ENCODE measurements at places on chromosomes 13 and 19.

- no peak for DNase-seq
Measured at GRCh38 chr13:102626928-102627327, 30.1 kb downstream of the TPP2 start.

- no peak for DNase-seq
Measured at GRCh38 chr19:41530184-41530534, 45.8 kb upstream of the CEACAM21 start.

DNA sequence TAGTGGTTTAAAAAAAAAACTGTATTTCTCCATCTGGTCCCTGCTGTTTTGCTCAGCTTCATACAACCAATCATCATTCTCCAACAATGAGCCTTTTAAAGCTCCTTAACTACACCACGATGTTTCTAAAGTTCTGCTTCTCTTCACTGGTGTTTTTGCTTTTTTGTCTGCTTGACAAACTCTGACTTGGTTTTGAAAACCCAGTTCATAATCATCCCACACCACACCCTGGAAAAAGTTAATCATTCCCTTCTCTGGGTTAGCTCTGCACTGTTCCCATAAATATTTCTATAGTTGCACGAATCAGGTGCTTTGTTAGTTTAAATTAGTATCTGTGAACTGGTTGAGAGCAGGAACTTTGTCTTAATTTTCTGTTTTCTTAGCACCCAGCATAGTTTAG is 217.1 kb downstream of the ENOX1 start:
- DNase-seq: no peak

DNA sequence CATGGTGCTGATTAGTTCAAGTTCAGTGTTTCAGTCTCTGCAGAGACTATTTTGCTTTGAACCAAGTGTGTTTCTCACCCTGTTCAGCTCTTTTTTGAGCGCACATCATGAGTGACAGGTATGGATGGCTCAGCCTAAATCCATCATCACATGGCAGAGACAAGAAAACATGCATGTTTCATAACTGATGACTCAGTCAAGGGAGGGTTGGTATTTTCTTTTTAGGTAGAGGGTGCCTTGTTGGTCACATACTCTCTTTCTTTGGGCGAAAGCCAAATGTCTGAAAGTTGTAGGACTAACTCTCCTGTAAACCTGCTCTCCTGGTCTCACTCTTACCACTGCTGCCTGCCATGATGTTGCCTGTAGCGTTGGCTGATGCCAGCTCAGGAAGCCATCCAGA is 48.1 kb upstream of the RAP2A start:
- no peak for DNase-seq

Measured in activated CD4-positive, CD25-positive, alpha-beta regulatory T cell treated with anti-CD3 and anti-CD28 coated beads, Interleukin-2, amount 50 U/mL, for 16 hours (primary cell).